ENCODE measurements at places on chromosomes 12 and 14. TPM values are rescaled to one million over a fixed set of nuclear protein-coding genes. Genes with fewer than 3 reads are reported as not detected.

TAS2R50 gene
- not detected for polyA plus RNA-seq

CBLN3 gene
- polyA plus RNA-seq: 0.86 TPM

MGP gene
- polyA plus RNA-seq: 51.2 TPM

RND1 gene
- 2.6 TPM for polyA plus RNA-seq

PLEK2 gene
- 16.5 TPM for polyA plus RNA-seq

ERBB3 gene
- 49.4 TPM for polyA plus RNA-seq

TAS2R20 gene
- 0.07 TPM for polyA plus RNA-seq

SLC38A4 gene
- 0.95 TPM for polyA plus RNA-seq

ORAI1 gene
- polyA plus RNA-seq: 2.4 TPM

GTF2H3 gene
- polyA plus RNA-seq: 4.5 TPM

CPM gene
- polyA plus RNA-seq: 1.8 TPM

DLK1 gene
- 0.16 TPM for polyA plus RNA-seq

ARID4A gene
- polyA plus RNA-seq: 7.1 TPM

CCDC197 gene
- not detected for polyA plus RNA-seq

SERPINA9 gene
- not detected for polyA plus RNA-seq

ARHGEF40 gene
- polyA plus RNA-seq: 3.0 TPM

LRRC10 gene
- polyA plus RNA-seq: not detected

GRIP1 gene
- polyA plus RNA-seq: 2.4 TPM

CDKL1 gene
- 1.7 TPM for polyA plus RNA-seq

CD4 gene
- polyA plus RNA-seq: 2.3 TPM

FLVCR2 gene
- 1.2 TPM for polyA plus RNA-seq

KRT78 gene
- polyA plus RNA-seq: 1,998 TPM

MYO1H gene
- polyA plus RNA-seq: 0.86 TPM

YEATS4 gene
- polyA plus RNA-seq: 6.8 TPM

SPRYD3 gene
- 24.1 TPM for polyA plus RNA-seq

OR6C2 gene
- polyA plus RNA-seq: not detected

SLC35F4 gene
- not detected for polyA plus RNA-seq

SLC11A2 gene
- 18.0 TPM for polyA plus RNA-seq

PTPN21 gene
- polyA plus RNA-seq: 4.4 TPM

CDH24 gene
- polyA plus RNA-seq: 7.4 TPM

FOXM1 gene
- 13.8 TPM for polyA plus RNA-seq

AKAP6 gene
- 1.6 TPM for polyA plus RNA-seq

AQP6 gene
- 0.08 TPM for polyA plus RNA-seq

WBP11 gene
- polyA plus RNA-seq: 15.2 TPM

GTF2A1 gene
- polyA plus RNA-seq: 6.2 TPM

FAM181A gene
- not detected for polyA plus RNA-seq

GDF11 gene
- polyA plus RNA-seq: 0.65 TPM

P2RX2 gene
- polyA plus RNA-seq: 2.2 TPM

CCDC38 gene
- polyA plus RNA-seq: not detected

APOF gene
- polyA plus RNA-seq: not detected

TTC9 gene
- polyA plus RNA-seq: 43.3 TPM

EXOC3L4 gene
- polyA plus RNA-seq: 0.52 TPM

PRIMA1 gene
- polyA plus RNA-seq: 2.9 TPM

CCDC198 gene
- polyA plus RNA-seq: not detected

NFATC4 gene
- polyA plus RNA-seq: 25.6 TPM

FOXN4 gene
- polyA plus RNA-seq: not detected

RPS6KA5 gene
- polyA plus RNA-seq: 0.83 TPM

CCDC85C gene
- 30.1 TPM for polyA plus RNA-seq

ENTPD5 gene
- polyA plus RNA-seq: 8.1 TPM

SYNE2 gene
- 76.2 TPM for polyA plus RNA-seq

ESRRB gene
- polyA plus RNA-seq: not detected

ACSS3 gene
- polyA plus RNA-seq: 0.31 TPM

ACOT6 gene
- polyA plus RNA-seq: not detected

PLBD1 gene
- 43.5 TPM for polyA plus RNA-seq

EPYC gene
- not detected for polyA plus RNA-seq

TMEM132D gene
- not detected for polyA plus RNA-seq
